ENCODE measurements at places on chromosomes 3 and 15.

- no peak for DNase-seq
Measured at GRCh38 chr3:153166206-153166605, 4.2 kb downstream of the RAP2B start.

- no peak for DNase-seq
Measured at GRCh38 chr3:159855599-159856346, 132.9 kb upstream of the IL12A start.

DNA sequence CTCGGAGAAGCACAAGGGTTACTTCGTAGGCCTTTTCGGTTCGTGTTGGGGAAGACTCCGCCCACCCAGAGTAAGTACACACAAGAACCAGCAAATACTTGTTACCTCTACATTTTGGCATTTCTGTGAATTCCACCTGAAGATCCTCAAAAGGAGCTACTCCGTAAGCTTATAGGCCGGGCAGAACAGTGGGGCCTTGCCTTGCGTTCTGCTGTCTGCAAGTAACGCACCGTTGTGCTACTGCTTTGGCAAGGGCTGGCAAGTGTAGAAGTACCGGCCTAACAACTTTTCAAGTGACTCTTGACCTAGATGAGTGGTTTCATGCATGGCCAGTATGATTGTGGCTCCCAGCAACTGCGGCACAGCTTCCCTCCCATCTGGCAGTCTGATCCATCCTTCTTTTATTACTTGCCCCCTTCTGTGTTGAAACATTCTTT is 6.4 kb upstream of the DNAAF4 start:
- DNase-seq: no peak

GRCh38 chr3:107013641-107014040 is 363.6 kb upstream of the CCDC54 start:
- DNase-seq: no peak

- no peak for DNase-seq
Measured at GRCh38 chr3:5095886-5096285, 26.2 kb upstream of the ARL8B start.

- DNase-seq: no peak
Measured at GRCh38 chr3:115658032-115658336, 34.7 kb downstream of the GAP43 start.

DNA sequence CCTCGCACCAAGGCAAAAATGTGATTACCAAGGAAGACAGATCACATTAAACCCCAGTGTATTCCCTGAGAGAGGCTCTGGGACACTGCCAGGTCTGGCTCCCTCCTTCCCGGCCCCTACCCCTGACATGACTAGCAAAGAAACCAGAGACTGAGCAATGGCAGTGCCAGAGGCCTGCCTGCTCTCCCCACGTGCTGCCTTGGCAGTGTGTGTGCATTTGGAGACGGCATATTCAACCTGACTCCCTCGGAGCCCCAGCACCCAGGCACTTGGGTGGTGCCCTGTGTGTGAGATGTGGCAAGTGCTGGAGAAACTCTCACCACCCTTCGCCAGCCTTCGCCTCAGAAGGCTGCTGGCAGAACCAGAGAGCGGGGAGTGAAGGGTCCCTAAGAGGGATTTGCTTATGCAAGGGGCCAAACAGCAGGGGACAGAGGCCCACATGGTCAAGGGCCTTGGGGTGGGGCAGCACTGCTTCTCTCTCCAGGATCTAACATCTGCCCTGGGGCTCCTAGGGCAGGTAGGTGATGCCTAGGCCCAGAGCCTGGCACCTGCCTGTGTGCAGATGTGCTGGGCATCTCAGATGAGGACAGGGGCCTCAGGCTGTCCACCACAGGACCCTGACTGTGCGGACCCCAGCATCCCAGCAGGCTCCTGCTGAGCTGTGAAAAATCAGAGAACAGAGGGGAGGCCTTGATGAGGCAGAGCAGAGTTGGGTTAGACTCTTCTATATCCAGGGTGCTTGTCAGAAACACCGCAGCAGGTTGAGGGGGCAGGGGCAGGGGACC is 23.6 kb upstream of the PLXNA1 start:
- DNase-seq: no peak

DNA sequence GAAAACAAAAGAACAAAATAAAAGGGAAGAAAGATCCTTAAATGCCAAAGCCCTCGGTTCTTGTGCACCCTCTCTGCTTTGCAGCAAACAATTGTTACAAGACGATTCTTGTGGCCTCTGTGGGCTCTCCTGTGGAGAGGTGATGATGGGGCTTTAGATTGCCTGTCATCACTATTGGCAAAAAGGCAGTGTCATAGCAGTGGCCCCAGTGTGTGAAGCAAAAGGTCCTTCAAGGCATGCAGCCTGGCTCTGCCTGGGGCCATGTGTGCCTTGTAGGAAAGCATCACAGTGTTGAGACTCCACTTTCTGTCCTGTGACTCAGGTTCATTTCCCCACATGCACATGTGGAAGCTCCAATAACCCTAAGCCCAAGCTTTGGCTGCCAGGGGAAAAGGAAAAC is 43.7 kb downstream of the POC1A start:
- DNase-seq: no peak

DNA sequence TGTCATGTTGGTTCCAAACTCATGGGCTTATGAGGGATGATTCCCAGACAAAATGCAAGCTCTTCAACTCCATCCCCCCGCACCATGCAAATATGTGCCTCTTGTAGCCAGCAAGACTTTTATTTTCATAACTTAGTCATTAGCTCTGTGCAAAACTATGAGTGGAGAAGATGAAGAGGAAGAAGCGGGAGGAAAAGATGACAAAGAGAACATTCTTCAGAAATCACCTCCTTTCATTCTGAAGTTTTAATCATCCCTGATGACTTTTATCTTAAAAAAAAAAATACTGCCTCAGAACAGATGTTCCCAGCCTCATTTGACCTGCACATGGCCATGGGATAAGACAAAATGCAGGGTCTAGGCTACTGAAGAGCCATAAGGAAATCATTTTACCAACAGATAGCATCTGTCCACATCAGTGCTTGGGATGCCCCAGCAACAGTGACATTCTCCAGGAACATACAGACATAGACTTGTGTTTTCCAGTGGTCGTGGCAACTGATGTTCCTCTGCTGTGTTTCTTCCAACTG is 145.5 kb downstream of the WNT5A start:
- no peak for DNase-seq

DNA sequence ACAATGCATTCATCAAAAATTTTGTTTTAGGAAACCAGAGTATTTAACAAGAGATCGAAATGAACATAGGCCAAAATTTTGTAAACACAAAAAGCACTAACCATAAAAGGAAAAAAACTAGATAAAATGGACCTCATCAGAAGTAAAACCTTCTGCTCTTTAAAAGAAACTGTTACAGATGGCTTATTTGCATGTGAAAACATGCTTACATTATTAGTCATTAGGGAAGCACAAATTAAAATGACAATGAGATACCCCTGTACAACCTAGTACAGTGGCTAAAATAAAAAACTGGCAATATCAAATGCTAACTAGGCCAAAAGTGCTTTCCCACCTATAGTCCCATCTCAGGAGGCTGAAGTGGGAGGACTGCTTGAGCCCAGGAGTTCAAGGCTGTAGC is 19.3 kb downstream of the UBR1 start:
- DNase-seq: no peak

DNA sequence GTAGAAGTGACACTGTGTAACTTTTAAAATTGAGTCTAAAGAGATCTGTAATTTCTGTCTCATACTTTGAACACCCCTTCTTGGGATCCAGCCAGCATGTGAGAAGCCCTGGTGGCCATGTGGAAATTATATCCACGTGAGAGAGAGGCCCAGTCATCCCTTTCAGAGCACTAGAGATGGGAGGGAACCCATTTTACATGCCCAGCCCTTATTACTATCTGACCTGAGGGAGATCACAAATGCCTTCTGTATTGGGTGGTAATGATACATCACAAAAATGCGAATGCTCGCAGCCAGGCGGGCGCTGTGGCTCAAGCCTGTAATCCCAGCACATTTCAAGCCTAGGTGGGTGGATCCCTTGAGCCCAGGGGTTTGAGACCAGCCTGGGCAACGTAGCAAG is 27.3 kb upstream of the TRAK1 start:
- no peak for DNase-seq

- no peak for DNase-seq
Measured at GRCh38 chr3:135040321-135041240, 245.5 kb downstream of the EPHB1 start.

DNA sequence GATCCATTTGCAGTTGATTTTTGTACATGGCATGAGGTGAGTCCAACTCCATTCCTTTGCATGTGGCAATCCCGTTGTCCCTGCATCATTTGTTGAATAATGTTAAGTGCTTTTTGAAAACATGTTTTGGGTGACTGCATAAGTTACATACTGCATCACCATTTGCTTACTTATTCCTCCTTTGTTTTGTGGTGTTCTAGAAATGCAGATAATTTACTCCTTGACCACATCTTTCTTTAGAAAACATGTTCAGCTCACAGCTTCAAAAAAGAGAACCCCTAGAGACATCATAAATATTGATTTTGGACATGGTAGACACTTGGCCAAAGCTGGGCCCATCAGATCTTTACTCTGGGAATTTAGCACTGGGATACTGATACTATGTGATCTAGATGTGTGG is 135.3 kb upstream of the DAZL start:
- DNase-seq: no peak

GRCh38 chr3:66472313-66473134 is 28.3 kb downstream of the LRIG1 start:
- DNase-seq: no peak

DNA sequence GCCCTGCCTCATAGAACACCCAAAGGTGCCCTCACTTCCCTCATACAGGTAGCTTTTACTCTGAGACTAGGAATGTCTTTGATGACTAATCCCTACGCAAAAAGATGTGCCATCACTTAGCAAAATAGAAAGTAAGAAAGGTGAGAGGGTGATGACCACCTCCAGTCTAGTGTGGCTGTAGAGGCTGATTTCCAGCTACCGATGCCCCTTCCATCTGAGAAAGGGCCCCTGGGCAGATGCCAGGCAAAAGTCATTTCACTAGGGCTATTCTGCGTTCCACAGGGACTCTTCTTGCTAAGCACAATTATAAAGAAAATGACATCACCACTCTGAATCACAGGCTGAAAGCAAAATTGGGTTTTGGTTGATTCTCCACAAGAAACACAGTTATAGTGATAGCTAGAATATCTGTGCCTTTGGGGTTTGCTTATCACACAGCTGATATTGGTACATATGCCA is 77.4 kb downstream of the RBPMS2 start:
- DNase-seq: no peak

DNA sequence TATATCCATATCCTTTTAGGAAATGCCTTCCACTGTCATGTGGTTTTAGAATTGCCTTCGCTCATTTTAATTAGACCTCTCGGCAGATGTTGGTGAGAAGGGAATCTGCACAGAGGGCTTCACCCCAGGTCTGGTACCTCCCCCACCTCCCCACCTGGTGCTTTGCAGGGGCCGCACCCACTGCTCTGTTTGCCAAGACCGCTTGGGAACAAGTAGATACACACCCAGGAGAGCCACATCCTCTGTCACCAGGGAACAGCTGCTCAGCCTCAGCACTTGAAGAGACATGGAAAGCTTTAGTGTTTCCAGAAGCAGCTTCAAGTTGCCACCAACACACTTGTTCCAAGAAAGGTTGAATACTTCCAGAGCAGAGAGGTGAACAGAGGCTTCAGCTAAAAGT is 21.8 kb downstream of the LRRC31 start:
- no peak for DNase-seq

GRCh38 chr15:80778964-80779657 is at the start of gene CEMIP:
Gene CEMIP, plus strand, starts transcription at chr15:80779370. Its CDS starts 94,510 bp downstream, at chr15:80873880.
- no peak for DNase-seq

DNA sequence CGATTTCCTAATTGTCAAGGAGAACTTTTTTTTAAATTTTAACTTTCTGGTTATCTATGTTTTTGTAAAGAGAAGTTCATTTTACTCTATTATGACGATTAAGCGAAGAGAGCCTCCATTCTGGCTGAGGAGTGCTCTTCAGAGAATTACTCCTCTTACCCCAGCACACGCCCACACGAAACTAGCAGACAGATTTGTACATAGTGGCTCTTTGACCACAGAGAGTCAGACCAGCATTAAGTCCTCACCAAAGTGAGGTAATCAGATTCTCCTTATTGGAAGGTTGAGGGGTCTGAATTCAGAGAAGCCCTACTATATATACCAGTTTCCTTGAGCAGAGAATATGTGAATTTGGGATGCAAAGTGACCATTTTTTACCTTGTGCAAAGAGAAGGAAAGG is 204.8 kb upstream of the TSC22D2 start:
- no peak for DNase-seq

DNA sequence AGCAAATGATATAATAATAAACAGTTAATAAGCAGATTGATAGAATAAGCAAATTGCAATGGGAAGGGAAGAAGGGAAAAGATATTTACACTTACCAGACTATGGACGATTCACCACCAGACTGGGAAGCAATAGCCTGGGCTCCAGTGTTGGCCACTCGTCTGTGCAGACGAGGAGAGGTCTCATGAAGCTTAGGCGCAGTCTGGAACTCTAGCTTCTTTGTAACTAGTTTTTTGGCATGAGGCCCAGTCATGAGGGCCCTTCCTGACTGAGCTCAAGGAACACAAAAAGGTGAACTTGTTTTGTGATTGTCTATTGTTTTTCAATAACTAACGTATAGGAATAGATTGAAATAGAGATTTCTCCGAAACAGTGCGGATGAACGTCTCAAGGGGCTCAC is 63.3 kb upstream of the GATM start:
- no peak for DNase-seq

GRCh38 chr3:130654091-130654490 is 92.5 kb downstream of the PIK3R4 start:
- DNase-seq: no peak

- DNase-seq: no peak
Measured at GRCh38 chr3:60641354-60641753, 609.9 kb downstream of the FHIT start.

- no peak for DNase-seq
Measured at GRCh38 chr3:147712357-147712756, 303.2 kb downstream of the ZIC1 start.

- no peak for DNase-seq
Measured at GRCh38 chr3:88321363-88322050, 171.7 kb downstream of the C3orf38 start.

DNA sequence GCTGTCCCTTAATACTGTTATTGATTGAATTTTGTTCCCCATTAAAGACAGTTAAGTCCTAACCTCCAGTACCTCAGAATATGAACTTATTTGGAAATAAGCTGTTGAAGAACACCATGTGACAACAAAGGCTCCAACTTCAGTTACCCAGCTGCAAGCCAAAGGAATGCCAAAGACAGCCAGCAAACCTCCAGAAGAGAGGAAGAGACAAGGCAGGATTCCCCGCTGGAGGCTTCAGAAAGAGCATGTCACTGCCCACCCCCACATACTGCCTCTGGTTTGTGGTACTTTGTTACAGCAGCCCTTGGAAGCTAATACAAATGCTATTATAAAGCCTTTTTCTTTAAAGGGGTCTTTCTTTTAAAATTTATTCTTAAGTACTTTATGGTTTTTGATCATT is 18.4 kb upstream of the NEK10 start:
- DNase-seq: no peak

Data from GF-D8 (cell line).